Stimulated activated CD4-positive, alpha-beta T cell treated with anti-CD3 and anti-CD28 coated beads, Interleukin-4, amount 100 ng/mL, for 4 hours (primary cell): ENCODE measurements at places on chromosomes 12 and 14.

DNA sequence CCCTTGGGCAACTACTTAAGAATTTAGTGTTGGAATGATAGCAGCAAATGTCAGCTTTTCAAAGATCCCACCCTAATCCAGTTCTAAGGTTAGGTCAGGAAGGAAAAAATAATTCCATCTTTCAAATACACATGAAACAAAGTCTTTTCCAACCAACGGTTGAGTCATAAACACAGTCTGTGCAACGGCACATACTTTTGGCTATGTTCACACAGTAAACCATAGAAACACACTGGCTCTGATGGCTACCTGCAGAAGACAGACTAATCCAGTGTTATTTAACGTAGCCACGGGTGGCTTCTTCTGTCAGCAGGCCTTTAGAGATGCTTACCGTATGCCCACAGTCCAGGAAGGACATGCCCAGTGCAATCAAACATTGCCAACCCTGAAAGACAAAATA is 35.7 kb downstream of the HIGD1C start:
- no peak for DNase-seq

DNA sequence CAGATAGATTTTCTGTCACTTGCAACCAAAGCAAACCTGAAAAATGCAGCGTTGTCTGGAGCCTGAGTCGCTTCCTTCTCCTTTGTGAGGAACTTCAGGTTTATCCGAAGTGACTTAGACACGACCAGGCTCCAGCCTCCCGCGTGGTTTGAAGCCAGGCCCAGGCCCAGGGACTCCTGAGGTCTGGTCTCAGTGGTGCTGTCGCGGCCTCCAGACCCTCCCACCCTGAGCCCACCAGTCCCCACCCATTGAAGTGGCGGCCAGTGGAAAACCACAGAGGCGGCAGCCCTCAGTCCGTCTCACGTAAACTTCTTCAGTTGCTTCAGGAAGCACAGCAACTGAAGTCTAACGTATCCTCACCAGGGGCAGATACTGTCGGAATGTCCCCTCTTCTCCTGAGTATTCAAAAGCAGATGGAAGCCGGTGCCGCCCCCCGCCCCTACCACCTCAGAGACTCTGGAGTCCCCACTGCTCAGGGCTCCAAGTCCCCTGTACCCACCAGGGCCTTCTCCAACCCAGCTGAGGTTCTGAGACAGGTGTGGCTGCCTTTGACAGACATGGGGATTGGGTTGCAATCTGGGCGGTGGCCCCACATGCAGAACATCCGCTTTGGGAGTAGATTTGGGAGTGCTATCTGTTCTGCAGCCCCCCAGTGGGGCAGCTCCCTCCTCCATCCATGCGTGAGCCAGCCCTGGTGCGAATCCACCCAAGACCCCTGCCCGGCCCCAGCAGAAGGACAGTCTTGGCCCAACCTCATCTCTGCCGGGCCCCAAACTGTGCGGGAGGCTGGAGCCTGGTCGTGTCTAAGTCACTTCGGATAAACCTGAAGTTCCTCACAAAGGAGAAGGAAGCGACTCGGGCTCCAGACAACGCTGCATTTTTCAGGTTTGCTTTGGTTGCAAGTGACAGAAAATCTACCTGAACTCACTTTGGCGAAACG is 26.6 kb upstream of the GALNT9 start:
- no peak for DNase-seq

DNA sequence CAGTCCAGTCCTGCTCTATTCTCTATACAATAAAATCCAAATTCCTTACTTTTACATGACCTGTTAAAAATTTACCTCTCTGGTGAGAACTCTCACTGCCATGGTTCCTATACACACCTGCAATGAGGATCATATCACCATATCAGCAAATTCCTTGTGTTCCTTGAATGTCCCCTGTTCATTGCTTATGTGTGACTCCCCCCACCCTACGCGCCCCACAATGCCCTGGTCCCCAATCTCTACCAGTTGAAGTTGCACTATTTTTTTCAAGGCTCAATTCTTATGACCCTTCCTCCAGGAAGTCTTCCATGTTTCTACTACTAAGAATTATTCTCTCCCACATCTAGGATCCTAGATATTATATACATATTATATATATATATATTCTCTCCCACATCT is 82.2 kb upstream of the NEDD1 start:
- DNase-seq, result no peak

- no peak for DNase-seq
These were observed 3.6 kb downstream of the SLC48A1 start for GRCh38 chr12:47776471-47777143.

DNA sequence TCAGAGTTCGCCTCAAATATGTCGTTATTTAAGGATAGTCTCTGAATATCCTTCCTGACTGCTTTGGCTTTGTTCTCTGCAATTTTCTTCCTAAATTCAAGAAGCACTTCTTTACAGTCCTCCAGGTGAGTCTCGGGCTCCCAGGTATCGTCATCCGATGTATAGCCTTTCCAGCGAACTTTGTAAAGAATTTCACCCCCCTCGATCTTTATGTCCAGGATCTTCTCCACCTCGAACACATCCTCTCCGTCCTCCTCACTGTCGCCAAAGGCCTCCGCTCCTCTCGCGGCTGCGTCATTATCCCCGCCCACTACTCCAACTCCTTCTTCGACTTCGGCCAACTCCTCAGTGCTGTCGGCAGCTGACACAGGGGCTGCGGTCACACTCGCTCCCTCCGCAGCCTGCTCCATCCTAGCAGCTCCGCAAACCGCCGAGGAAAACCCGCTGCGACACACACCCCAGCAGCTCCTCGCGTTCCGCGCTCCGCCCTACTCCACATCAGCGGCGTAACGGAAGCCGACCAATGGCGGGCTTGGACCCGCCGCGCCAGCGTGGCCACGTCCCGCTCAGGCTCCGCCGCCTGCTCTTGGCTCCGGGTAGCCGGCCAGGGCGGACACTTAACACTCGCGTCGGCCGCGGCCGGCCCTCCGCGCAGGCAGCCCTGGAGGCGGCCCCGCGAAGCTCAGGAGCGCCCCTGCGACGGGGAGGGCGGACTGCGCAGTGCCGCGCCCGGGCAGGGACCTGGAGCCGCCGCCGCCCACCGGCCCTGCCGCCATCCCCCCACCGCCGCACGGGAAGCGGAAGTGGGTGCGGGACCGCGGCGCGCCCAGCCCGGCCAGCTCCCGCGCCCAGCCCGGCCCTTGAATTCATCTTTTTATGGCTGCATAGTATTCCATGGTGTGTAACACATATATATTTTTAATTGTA is 4.1 kb downstream of the CD163L1 start:
- peak; percentile 29 for DNase-seq

- DNase-seq, result no peak
These were observed 4.2 kb upstream of the TEP1 start for GRCh38 chr14:20417250-20418186.

GRCh38 chr14:64210216-64210615 is 84.0 kb downstream of the ESR2 start:
- no peak for DNase-seq

- DNase-seq, result no peak
These were observed 3.7 kb upstream of the METAP2 start for GRCh38 chr12:95470300-95470699.

DNA sequence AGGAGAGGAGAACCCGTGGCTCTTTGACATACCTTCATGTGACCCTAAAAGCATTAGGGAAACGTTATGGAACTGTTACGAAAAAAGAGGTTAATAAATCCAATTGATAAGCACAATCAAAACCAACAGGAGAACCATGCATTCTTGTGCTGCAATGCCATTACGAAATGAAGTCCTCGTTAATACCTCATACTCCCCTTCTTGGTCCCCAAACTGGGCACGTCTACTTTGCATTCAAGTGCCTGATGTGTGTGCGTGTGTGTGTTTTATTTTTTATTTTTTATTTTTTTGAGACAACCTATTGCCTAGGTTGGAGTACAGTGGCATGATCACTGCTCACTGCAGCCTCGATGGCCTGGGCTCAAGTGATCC is 150.0 kb downstream of the ETV6 start:
- DNase-seq, result no peak

- no peak for DNase-seq
These were observed 43.3 kb upstream of the CSRP2 start for GRCh38 chr12:76921891-76922664.

DNA sequence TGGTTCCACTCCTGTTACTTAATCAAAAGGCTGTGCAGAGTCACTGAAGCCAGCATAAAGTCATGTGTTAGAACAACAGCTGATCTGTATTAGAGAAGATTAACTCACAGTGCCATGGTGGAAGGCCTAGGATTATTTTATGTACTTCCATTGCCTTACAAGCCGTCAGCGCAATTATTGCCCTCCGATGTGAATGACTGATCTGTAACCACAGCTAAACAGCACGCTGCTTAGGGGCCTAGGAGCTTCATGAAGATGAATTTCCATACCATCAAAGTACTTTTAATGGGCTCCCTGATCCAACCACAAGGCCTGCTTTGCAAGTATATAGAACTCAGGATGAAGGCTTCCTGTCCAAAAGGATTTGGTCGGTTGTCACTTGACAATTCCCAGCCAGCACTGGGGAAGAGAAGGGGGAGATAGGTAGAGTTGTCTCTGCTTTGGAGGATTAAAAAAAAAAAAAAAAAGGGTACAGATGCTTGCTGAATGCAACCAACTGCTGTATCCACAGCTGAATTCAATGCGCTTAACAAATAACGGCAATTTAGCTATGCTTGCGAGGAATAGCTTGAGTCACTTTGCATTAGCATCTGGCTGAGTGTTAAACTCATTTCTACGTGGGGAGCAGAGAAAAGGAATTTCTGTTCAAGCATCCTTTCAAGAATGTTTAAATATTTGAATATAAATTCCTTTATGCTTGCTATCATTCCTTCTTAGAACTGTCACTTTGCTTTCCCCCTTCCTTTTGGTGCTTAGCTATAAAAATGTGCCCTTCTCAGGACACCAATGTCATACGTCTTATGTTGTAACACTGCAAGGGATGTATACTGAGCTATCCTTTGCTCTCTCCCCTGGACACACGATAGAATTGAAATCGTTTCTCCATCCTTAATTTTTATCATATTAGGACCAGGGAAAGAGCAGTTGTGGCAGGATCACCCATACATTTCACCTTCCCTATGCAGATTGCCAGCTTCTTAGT is 387.8 kb downstream of the SOX5 start:
- no peak for DNase-seq

DNA sequence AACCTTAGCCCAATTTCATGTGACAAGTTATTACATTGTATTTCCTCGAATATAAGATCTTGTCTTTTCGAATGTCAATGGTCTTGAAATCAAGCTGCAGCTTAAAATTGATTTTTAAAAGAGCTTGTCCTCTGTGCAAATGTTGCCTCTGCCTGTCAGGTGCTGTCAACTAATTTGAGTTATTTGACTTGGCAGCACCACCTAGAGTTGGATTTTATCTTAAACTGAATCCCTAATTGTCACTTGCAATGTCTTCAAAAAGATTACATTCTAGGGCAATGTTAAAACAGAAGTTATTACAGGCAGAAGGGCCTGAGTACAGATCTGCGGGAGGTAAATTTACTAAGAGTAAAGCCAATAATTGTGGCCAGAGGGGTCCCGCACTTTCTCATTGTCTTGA is 26.2 kb upstream of the TUNAR start:
- no peak for DNase-seq

DNA sequence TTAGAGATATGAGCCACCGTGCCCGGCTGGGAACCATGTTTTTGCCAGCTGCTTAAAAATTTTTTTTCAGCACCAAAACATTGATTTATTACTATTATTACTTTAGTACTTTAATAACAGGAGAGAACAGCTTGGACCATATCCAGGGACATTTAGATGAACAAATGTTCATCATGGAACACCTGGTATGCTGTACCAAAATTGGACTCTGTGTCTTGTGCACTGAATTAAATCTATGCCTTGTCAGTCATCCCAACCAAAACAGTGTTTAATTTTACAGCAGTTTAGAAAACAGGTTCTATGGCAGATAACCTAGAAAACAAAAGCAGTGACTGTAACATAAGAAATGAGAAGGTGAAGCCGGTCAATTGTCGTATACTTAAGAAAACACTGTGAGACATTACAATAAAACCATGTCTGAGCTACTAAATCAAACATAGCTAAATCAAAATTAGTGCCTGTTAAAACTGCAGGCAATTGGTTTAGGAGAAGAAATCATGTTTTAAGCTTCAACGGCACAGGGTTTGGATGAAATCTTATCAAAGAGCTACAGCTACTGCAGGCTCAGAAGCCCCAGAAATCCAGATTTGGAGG is 58.2 kb upstream of the PYGL start:
- no peak for DNase-seq

DNA sequence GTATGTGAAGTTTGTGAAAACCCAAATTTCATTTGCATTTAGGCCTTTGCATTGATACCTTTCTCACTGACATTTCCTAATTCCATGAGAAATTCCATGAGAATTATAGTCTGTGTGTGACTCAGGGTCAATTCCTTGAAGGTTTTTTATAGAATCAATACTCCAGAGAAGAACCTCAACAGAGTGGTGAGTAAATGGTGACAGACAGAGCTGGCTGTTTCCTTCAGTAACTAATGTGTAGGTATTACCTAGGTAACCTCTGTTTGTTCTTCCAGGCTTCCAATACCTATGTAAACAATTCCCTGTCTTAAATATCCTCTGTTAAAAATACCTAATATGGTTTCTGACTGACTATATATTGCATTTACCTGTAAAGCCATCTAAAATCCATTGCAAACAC is 117.0 kb downstream of the TTC8 start:
- no peak for DNase-seq

GRCh38 chr12:68638171-68638570 is 27.5 kb downstream of the RAP1B start:
- DNase-seq, result no peak

GRCh38 chr14:24927809-24928208 is 122.1 kb downstream of the STXBP6 start:
- DNase-seq, result no peak

GRCh38 chr12:112164011-112164660 is 38.8 kb downstream of the TRAFD1 start:
- no peak for DNase-seq

DNA sequence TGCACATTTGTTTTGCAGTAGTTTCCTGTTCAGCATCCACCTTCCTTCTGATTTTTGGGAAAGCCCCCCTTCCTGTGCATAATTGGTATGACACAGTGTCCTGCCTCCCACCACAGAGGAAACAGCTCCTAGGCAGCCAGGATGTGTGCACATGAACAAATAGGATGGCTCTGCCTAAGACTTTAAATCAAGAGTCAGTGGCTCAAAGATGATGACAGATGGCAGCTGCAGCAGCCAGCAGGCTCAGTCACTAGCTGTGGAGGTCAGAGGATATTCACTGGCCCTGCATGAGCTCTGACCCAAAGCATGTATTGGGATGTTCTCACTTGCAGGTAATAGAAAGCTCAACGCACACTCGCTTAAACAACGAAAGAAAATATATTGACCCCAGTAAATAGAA is 90.3 kb downstream of the KCNK10 start:
- no peak for DNase-seq

DNA sequence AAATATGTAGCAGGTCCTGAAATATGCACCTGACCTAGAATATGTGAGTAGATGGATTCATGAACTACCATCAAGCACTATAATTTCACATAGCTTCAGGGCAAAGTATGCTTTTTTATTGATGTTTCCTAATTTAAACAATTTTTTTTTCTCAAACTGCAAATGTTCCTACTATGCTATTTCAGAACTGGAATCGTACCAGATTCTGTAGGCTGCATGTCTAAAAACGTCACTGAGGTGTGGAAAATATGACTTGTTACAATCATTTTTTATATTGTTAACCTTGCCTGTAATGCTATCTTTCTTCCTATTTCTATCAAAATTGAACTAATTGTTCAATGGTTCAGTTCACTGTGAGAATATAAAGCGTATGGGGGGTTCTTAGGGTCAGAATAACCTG is 78.0 kb upstream of the RERGL start:
- DNase-seq, result no peak
